Activated CD4-positive, alpha-beta T cell treated with anti-CD3 and anti-CD28 coated beads, Interleukin-2, amount 50 U/mL, for 24 hours (primary cell): ENCODE measurements at places on chromosomes 5 and 9.

DNA sequence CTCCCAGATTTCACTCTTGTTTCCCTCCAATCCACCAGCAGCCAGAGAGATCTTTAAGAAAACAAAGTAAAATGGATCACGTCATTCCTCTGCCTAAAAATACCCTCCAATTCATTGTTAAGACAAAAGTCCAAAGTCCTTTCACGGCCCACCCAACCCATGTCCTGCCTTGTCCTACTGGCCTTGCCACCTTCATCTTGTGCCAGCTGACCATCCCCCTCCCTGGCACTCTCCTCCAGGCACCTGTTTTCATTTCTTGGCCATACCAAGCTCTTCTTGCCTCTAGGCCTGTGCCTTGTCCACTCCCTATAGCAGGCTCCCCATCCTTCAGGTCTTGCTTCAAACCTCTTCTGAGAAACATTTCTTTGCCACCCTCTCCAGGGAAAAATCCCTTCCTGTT lies 307.6 kb downstream of the MSX2 start:
- no peak for DNase-seq

- DNase-seq: no peak
Observed at GRCh38 chr5:119360905-119361593, 5.2 kb downstream of the TNFAIP8 start.

DNA sequence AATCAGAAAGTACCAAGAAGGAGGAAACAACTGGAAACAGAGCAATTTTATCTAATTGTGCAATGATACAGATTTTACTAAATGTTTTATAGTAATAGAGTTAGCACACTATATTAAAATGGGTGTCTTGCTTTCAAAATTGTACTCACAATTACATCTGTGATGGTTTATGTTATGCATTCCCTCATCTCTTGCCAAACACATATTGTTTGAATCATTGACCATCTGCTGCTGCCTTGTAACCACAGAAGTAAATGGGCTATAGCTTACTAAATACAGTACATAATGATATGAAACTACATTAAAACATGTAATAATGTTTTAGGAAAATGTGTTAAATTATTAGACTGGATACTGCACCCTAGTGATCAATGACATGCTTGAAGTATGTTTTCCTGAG lies 158.1 kb downstream of the SLC25A46 start:
- DNase-seq: no peak

GRCh38 chr9:14246951-14247350 lies 67.0 kb downstream of the NFIB start:
- no peak for DNase-seq

GRCh38 chr9:33315371-33315770 lies 25.1 kb downstream of the NFX1 start:
- no peak for DNase-seq

GRCh38 chr5:177260961-177261360 lies 42.6 kb downstream of the RAB24 start:
- no peak for DNase-seq
